ENCODE measurements at places on chromosomes 3 and 15.

DNA sequence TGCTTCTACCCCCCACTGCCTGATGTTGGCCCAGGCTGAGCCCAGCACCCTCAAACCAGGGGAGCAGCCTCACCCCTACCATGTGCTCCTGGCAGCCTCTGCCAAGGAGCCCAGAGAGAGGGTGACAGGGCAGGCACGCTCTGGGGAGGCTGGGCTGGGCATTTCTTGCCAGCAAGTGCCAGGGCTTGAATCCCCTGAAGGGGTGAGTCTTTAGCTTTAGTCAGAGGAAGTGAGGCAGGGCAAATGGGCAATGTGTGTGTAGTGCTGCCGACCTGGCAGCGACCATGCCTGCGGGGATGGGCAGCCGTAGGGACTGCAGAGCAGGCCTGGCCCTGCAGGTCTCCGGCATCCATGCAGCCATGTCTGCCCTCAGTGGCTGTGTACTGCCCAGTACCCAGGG is 18.1 kb downstream of the DUSP7 start:
- DNase-seq, result no peak

GRCh38 chr3:2204054-2204453 is 105.4 kb downstream of the CNTN4 start:
- no peak for DNase-seq

DNA sequence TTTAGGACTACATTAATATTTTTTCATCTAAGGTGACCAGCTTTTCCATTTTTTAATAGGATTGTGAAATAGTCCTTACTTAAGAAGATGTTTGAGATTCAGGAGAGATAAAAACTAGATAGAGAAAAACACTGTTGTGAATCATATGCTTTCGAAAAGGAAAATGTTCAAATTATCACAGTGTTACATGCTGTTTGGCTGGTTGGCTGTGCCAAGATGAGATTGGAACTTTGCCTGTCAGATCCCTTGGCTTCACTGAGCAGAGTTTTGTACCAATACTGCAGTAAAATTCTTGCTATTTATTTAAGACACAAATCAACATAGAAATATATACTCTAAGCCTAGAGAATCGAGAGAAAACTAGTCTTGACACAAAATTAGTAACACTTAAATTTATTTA is 117.2 kb downstream of the OXSM start:
- DNase-seq, result no peak

DNA sequence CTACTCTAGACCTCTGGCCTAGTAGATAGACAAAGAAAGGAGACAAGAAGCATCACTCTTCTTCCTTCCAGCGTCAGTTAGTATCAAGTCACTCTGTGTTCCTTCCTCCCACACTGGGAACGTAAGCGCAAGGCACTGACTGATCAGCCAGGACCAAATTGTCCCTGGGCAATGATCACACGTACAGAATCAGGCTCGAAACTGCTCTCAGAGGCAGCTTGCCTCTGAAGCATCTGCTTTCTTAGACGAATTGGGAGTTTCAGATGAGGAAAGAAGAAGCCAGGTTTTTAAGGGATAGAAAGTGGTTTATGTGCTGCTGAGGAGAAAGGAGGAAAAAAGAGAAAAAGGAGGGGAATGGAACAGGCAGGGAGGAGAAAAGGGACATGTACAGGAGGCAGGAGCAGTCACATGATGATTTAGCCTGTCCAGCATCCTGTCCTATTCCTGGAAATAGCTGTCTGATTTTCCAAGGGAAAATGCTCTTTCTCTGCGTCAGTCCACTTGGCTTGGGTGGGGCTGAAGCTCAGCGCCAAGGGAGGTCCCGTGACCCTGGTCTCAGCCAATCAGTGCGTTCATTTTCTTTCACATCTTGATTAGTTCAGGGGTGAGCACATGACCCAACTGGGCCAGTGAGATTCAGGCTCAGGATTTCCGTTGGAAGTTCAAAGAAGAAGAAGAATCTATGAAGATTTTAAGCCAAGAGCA is 102.0 kb upstream of the PRICKLE2 start:
- no peak for DNase-seq

DNA sequence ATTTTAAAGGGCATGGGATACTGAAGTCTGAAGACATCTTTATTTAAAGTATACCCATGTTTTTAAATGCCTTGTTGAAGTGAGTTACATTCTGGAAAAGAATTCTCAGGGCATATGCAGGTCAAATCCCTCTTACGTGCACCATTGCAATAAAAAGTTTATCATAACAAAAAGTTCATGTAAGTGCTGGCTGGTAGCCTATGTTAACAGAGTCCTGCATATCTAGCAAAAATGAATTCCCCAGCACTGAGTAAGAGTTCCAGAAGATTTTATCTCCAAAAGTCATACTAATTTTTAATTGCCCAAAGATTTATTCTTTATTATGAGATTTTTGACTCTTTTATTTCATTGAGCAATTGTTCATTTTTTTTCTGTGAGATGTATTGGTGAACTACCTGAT is 104.7 kb upstream of the ROBO1 start:
- no peak for DNase-seq

DNA sequence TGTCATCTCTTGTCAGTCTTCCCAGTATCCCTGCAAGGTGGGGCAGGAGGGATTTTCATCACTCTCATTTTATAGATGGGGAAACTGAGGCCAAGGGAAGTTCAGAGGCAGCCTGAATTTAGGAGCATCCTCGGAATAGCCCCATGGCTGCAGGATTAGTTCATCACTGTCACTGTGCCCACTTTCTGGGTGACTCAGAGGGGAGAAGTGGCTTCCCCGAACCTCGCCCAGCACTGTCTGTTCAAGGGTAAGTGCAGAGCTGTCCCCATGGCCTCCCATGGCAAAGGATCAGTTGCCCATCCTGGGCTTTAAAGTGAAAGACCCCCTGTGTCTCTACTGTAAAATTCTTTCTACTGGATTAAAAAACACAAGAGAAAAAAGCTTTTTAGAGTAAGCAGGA is 60.0 kb upstream of the SEC13 start:
- DNase-seq, result no peak

DNA sequence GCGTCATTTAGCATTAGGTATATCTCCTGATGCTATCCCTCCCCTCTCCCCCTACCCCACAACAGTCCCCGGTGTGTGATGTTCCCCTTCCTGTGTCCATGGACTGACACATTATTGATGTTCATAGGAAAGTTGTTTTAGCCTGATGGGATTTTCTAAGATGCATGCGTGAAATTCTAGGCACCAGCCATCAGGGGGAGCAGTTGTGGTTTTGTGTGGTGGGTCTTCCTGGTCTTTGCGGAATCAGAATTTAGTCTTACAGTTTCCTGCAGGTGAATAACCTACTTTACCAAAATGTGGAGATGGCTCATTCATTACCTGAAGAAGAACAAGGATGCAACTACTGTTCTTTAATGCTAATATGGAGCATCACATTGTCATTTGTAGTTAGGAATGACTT is 455.0 kb upstream of the THBS1 start:
- DNase-seq, result no peak

- no peak for DNase-seq
These were observed 322.6 kb downstream of the THSD4 start for GRCh38 chr15:71437919-71438318.

DNA sequence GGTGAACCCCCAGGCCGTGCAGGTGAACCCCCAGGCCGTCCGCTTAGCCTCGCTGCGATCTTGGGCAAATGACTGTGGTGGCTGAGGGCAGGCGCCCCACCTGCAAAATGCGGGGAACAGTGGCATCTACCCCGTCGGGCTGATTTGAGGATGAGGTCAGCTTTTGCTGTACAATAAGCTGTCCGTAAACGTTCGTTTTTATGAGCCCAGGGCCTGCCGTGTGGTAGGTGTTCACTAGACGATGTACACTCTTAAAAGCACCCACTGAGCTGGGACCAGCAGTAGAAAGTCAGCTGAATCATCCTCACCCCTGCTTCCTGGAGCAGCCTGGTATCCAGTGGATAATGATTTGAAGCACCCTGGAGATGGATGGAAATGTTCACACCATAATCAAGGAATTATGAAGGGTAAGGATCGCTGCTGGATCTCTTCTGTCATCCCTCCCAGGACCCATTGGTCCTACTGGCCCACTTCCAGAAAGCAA is 943 bp upstream of the PCSK6 start:
- no peak for DNase-seq

GRCh38 chr3:3726549-3726948 is 72.7 kb upstream of the LRRN1 start:
- DNase-seq, result no peak

- DNase-seq, result no peak
These were observed 13.8 kb upstream of the TMC3 start for GRCh38 chr15:81387621-81388435.

- no peak for DNase-seq
These were observed 49.0 kb upstream of the SIAH2 start for GRCh38 chr3:150811984-150812383.

- DNase-seq, result no peak
These were observed 72.9 kb downstream of the ANXA2 start for GRCh38 chr15:60324706-60325438.

DNA sequence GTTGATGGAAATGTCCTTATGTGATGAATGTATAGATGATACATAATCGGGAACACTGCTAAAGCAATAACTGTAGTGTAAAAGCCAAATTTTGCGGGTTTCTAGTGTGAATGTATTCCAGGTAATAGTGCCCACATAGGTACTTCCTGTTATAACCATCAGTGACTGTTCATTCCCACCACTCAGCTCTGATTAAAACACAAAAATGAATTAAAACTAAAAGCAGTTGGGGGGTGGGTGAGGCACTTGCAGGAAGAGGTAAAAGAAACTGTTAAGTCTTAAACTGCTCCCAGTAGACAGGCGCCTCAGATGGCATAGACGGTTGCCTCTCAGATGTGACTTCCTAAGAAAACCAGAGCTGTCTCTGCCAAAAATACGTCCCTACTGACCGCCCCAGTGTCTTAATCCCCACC is 893 bp upstream of the MTHFS start:
- DNase-seq, result no peak

- DNase-seq, result no peak
These were observed 296.0 kb downstream of the NAALADL2 start for GRCh38 chr3:175155172-175155571.

DNA sequence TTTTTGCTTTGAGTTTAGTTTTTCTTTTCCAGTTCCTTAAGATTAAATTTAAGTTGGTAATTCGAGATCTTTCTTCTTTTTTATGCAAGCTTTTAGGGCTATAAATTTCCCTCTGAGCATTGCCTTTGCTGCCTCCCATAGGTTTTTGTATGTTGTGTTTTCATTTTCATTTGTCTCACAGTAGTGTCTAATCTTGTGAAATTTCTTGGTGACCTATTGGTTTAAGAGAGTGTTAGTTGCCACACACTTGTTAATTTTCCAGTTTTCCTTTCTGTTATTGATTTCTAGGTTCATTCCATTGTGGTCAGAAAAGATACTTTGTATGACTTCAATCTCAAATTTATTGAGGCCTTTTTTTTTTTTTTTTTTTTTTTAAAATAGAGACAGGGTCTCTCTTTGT is 18.3 kb upstream of the IL20RB start:
- no peak for DNase-seq

Data from cortex of kidney (tissue), 1 donor.